ENCODE measurements at places on chromosomes 1 and 21.
A peak's percentile ranks its signal among the peaks of the same experiment; 100 is the strongest.

DNA sequence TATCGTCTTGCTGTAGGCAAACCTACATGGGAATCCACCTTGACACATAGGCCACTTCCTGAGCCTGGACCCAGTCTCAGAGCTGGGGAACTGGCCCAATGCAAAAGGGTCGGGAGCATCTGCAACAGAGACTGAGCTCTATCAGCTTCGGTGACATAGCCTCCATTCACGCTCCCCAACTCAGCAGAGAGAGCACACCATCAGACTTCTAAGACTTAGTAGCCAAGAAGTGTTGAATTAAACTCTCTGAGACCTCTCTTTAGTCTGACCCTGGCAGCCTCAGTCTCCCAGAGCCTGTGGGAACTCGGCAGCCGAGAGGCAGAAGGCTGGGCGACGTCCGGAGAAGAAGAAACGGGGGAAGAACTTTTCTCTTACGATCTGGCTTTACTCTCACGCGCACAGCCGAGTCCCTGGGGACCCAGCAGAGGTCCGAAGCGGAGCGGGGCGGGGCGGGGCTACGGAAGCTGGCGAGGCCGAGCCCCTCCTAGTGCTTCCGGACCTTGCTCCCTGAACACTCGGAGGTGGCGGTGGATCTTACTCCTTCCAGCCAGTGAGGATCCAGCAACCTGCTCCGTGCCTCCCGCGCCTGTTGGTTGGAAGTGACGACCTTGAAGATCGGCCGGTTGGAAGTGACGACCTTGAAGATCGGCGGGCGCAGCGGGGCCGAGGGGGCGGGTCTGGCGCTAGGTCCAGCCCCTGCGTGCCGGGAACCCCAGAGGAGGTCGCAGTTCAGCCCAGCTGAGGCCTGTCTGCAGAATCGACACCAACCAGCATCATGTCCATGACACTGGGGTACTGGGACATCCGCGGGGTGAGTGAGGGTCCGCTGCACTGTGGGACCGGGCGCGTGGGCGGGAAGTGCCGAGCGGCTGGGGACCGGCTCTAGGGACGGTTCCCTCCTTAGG lies at the start of gene GSTM4:
TSS of gene GSTM4 (plus strand) at position 485 of the 905 bp plus-strand sequence. CDS start at position 776, 291 bp downstream.
- peak; percentile 72 for DNase-seq

DNA sequence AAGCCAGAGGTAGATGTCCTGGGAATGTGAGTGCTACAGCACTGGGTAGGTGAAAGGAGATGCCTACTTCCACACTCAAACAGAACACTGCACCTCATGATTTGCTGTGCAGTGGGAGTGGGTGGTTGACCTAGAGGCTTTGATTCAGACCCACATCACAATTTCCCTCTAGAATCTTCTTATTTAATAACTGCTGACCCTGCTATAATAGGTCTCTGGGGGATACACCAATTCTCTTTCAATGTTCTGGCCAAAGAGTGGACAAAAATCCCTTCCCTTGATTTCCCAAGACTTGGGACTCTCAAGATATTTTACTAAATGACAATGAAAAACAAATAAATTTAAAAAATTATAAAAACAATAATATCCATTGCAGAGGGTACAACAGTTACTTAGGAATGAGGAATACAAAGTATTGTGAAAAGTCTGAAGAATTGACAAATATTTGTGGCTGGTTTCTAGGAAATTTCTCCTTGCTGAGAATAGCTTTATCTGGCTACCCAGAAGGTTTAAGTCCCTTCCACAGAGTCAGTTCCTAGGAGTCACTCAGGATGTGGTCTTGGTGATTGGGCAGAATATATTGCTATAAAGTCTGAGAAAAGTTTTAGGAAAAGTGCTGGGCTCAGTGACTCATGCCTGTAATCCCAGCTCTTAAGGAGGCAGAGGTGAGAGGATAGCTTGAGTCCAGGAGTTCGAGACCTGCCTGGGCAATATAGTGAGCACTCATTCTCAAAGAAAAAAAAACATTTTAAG lies 2.4 kb upstream of the FCGR2A start:
- DNase-seq = no peak

DNA sequence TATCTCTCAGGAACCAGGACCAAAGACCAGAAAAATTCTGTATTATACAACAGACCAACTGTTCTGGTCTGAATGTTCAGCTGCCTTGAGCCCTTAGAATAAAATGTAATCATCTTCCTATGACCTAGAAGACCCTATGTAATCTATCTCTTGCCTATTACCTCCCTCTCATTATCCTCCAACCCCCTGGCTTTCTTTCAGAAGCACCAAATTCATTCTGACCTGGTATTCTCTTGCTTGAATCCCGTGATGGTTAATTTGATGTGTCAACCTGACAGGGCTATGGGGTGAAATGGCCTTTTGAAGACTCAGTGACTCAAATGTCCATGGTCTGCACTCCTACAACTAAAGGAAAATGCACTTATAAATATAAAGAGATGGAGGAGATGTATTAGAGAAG lies 21.8 kb upstream of the FBXO28 start:
- DNase-seq = no peak

DNA sequence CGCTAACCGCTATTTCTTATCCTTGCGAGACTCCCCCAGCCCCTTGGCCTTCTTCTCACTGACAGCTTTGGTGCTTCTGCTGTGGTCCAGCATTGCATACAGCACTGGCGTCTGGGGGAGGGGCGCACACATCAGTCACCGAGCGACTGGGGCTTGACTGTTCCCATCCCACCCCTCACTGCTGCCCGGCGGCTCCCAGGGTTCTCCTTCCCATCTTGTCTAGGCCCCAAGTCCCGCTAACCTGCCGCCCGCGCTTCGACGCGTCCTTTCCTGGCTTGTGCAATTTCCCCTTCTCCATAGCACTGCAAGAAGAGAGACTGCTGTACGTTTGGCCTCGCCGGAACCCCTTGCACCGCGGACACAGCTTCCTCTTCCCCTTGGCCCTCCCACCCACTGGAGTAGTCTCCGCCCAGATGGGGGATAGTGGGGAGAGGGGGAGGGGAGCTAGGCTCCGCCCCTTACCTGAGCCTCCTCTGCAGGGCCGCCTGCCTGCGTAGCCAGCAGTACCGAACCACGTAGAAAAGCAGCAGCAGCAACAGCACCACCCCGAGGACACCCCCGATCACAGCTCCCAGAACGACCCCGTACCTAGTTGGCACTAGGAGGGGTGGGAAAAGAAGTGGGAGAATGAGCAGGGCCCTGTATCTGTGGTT lies 3.8 kb downstream of the MPZ start:
- DNase-seq = peak; percentile 86

- peak; percentile 11 for DNase-seq
These were observed 23.0 kb upstream of the PRSS38 start for GRCh38 chr1:227792216-227793078.

DNA sequence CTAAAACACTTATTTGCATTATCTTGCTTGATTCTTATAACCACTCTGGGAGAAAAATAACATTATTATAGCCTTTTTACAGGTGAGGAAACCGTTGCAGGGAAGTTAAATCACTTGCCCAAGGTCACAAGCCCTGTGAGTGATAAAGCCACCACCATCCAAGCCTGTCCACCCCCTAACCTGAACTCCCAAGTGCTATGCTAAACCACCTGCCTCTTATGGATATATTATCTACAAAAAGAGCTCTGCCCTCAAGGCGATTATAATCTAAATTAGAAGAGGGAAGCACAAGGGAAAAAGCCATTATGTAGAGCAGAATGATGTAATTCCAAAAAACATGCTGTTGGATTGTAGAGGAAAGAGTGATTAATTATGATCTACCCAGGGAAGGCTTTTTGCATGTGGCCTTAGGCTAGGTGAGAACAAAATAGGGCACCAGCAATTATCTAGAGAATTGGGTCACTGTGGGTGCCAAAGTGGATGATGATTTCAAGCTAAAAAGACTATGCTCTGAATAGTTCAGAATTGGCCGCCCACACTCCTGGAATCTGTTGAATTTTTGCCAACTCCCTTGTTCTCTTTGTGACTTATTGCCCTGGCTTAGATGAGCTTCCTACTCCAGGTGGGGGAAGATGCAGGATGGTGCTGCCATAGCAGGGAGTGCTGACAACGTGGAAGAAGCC lies 205.3 kb downstream of the FGGY start:
- no peak for DNase-seq

DNA sequence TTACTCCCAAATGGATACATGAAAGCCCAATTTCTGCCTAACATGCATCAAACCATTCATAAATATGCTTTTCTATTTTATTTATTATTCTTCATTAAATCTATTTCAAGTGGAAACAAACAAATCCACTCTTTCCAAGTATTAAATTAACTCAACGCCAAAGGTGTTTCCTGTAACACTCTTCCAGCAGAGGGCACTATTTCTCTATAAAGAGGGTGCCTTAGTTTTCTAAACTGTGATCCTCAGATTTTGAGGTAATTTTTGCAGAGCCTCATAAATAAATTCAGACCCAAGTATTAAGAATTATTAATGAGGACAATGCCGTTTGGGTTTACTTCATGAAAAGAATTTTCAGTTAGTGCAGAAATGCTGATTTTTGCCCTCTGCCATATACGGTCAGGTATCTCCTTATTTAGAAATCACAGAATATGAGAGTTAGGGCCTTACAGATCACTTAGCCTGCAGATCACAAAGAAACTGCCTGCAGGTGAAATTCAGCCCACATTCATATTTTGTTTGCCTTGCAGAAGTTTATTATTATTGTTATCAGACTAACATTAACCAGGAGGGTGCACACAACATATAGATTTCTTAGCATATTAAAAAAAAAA lies 40.1 kb upstream of the MYSM1 start:
- peak; percentile 44 for DNase-seq

GRCh38 chr1:183914891-183915290 lies 110.0 kb downstream of the RGL1 start:
- no peak for DNase-seq

- no peak for DNase-seq
These were observed 16.0 kb upstream of the TDRD10 start for GRCh38 chr1:154485910-154486496.

DNA sequence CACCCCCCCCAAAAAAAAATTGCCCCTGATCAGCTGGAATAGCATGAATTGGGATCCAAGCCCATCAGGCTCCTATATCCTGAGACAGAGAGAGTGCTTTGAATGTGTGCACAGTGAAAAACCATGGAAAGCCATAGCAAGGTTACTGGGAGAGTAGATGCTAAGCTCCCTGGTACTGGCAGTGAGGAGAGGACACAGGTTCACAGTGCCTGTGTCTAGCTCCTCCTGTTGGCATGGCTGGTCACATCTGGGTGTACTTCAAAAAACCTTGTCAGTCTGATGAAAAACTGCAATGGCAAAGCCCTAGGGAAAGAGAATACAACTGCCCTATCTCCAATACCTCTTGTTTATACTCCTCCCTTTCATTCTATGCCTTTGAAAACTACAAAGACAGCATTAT lies 12.9 kb downstream of the COPA start:
- DNase-seq = no peak

- no peak for DNase-seq
These were observed 28.9 kb downstream of the PRDM16 start for GRCh38 chr1:3097861-3098260.

- DNase-seq = no peak
These were observed 70.2 kb downstream of the UCK2 start for GRCh38 chr1:165897326-165898303.

DNA sequence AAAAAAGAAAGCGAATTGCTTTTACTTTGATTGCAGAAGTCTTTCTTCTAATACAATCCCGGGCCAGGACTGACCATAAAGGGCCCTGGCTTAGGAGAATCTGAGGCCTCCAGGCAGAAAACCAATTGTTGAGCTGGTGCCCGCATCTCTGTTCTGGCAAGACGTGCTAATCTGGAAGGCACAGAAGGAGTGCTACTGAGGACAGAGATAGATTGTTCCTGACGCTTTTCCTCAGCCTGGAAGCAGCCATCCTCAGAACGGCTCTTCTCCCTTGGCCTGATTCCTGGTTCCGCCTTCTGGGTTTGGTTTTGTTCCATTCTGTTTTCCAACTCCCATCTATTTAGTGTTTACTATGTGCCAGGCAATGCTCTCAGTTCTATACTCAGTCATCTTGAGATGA lies 44.8 kb upstream of the SPOCD1 start:
- DNase-seq = no peak

GRCh38 chr1:231214918-231215680 lies 25.9 kb upstream of the GNPAT start:
- no peak for DNase-seq

- DNase-seq = no peak
These were observed 136.2 kb upstream of the RAVER2 start for GRCh38 chr1:64608651-64609048.

- DNase-seq = no peak
These were observed 103.8 kb downstream of the ADSS2 start for GRCh38 chr1:244347942-244348341.

- no peak for DNase-seq
These were observed 7.9 kb upstream of the ARL8A start for GRCh38 chr1:202152399-202152798.

DNA sequence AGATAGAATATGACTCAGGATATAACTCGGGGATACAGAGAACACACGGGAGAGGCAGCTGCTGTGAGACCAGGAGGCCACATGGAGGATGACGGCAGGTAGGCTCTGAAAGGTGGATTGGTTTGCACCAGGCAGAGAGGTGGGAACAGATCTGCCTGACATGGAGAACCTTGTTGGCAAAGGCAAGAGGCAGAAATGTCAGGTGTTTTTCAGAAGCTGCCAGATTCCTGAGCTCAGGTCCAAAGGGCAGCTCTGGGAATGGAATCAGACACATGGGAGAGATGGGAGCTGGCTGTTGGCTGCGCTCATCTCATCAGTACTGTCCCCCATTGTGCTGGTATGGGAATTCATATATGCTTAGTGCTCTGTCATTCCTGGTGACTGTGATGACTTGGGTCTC lies 19.2 kb downstream of the SYT6 start:
- DNase-seq = no peak

GRCh38 chr1:152188673-152189591 lies 29.9 kb upstream of the RPTN start:
- no peak for DNase-seq

- DNase-seq = no peak
These were observed 80.8 kb upstream of the GCLM start for GRCh38 chr1:93990010-93990409.

DNA sequence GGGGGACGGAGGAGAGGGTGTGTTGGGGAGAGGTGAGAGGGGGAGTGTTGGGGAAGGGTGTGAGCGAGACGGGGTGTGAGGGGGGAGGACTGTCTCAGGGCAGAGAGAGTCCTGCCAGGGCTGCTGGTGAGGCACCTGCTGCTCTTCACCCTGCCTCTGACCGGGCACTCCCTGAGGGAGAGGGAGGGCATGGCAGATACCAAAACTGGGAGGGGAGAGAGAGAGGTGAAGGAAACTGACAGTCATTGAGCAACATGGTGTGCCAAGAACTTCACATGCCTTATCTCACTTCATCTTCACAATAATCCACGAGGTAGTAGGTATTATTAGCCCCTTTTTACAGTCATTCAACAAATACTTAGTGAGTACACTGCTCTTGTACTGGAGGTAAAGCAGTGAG lies 61.3 kb upstream of the ARTN start:
- DNase-seq = no peak

Measured in SK-N-DZ (cell line).